ENCODE measurements at places on chromosomes 11 and 22.

DNA sequence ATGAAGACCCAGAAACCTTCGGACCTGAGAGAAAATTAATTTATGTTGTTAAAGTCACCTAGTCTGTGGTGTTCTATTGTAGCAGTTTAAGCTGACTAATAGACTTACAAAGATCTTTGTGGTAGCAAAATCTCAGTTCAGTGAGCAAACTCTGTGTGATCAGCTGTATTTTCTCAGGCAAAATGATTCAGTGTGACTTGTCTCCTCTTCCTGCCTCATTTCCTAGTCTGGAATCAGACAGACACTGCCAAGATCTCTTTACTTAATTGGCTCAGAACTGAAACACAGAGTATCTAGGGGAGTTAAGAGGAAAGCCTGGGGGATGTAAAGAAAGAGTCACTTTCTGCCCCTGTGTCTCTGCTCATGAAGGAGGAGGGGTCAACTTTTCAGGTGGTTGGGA is 564.7 kb downstream of the KCNA4 start:
- DNase-seq: no peak

DNA sequence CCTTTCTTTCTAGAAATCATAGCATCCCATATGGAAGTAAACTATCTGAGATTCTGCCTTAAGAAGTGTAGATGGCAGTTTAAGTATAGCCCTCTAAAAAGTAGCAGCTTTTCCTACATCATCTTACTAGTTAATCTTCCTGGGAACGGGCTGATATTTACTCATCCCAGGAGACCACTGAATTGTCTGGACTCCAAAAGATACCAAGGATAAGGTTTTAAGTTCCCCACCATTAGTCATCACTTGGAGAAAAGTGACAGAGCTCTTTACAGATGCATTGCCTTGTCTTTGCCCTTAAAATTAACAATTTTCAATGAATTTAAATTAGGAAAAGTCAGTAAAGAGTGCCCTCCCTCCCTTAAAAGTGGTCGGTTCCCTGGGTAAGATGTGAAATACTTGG is 129.5 kb downstream of the MAML2 start:
- DNase-seq: no peak

GRCh38 chr11:134756811-134757540 is 344.9 kb upstream of the B3GAT1 start:
- DNase-seq: no peak

- DNase-seq: no peak
These were observed 96.6 kb upstream of the KCNA4 start for GRCh38 chr11:30113326-30113898.

- no peak for DNase-seq
These were observed 14.2 kb downstream of the NADSYN1 start for GRCh38 chr11:71467164-71467563.

DNA sequence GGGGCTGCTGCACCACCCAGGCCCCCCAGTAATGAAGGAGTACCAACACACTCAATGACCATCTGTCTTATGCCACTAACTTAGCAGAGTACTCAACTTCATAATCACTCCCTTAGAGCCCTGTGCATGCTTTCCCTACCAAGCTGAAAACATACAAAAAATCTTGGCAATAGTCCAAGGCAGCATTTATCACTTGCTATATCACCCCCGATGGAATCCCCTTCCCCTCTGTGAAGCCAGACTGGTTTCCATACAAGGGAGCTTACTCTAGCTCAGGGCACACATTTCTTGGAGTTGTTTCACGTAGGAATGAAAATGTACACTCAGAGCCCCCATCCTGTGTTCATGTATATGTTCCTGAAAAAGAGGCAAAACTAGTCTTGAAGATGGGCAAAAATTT is 301.3 kb upstream of the TENM4 start:
- DNase-seq: no peak

GRCh38 chr11:102516179-102516578 is 14.4 kb downstream of the MMP7 start:
- no peak for DNase-seq

DNA sequence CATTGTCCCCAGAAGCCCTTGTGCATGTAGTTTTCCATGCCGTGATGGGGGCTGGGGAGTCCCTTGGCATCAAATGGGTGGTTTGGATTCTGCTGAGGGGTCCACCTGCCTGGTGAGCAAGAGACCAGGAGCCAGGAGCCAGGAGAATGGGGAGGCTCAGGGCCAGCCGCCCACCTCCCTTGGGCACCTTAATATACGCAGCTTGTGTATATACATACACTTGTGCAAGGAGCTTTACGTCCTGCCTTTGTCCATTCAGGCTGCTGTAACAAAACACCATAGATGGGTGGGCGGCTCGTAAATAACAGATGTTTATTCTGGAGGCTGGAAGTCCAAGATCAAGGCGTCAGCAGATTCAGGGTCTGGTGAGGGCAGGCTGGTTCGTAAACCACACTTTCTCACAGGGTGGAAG is 62.5 kb downstream of the SMIM38 start:
- no peak for DNase-seq

- no peak for DNase-seq
These were observed 82.1 kb downstream of the KCNQ1 start for GRCh38 chr11:2526808-2527381.

DNA sequence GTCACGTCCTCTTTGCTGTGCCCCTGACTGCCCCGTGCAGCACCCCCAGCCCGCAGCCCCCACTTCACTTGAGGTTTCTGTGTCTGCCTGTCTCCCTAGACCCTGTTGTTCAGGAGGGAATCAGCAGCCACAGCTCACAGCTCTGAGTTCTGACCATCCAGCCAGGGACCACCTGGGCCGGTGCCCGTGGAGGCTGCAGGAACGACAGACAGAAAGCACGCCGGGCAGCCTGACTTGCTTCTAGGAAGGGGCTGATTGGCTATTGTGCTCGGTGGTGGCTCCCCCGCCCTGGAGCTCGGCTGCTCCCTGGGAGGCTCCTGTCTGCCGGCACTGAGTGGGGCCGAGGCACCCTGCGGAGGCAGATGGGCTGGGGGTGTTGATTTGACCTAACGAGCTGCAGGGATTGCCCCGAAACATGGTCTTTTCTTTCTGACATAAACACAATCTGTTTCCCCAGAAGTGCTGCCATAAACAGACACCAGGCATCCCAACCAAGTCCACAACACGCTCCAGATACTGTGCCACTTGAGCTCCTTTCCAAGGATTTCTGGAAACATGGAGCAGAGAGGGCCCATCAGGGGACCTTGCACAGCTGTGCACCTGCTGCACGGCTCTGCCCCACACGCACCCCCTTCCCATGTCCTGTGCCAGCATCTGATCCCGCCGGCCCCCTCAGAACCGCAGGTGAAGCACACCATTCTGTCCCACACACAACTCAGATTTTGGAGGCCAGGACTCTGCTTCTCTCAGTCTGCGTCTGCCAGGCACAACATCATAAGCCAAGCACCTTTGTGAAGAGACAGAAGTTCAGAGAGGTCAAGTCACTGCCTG is 855.9 kb downstream of the TBC1D22A start:
- DNase-seq: no peak

GRCh38 chr11:117256573-117256972 is 24.1 kb downstream of the RNF214 start:
- DNase-seq: no peak

GRCh38 chr11:68832476-68833181 is 9.1 kb downstream of the CPT1A start:
- no peak for DNase-seq

DNA sequence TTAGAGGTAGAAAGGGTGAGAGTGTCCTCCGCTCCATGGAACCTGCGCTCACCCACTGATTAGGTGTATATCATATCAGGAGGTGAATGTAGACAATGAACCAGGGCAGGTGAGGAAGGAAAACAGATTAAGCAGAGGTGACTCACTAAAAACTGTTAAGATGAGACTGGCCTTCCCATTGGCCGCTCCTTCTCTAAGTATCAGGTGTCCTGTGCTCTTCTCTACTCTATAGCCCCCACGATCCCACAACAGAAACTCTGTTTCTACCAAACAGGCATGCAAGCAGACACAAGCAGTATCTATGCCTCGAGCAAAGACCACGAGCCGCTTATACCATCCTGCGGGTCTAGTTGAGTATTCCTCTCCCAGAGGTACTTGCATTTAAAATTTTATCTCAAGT is 103.1 kb downstream of the SNX19 start:
- DNase-seq: no peak

DNA sequence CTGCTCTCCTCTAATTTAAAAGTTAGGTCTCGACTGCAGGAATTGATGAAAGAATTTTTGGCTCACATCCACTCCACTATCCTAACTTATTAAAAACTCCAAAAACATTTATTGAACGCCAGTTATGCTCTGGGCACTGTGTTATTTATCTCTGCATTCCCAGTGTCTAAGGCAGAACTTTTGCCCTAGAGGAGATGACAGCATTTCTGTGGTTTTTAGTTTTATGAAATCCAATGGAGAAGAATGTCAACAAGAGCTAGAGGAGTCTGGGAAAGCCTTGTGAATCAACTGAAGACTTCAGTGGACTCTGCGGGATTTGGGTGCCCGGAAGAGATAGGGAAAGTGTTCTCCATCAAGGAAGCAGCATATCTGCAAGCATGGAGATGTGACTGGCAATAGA is 217.0 kb upstream of the PGR start:
- no peak for DNase-seq

- DNase-seq: peak; percentile 55
These were observed at the start of gene ALKBH8 for GRCh38 chr11:107565219-107565937. TSS of gene ALKBH8 (minus strand) at chr11:107565735. CDS start at chr11:107560893, 4,842 bp downstream.

DNA sequence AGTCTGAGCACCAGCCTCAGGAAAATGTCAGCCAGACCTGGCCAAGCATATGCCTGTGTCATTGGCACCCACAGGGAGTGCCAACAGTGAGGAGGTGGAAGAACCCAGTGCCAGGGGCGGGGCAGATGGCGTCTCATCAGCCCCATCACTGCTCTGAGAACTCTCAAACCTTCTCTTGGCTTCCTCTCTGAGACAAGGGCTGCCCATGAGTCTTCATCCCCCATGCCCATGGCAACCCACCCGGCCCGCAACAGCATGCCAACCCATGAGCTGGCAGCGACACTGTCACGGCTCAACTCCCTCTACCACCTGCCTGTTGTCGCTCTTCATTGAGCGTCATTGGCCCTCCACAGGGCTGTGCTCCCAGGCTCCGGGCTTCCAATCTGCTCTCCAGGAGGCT is 340.5 kb downstream of the BUD13 start:
- DNase-seq: no peak

DNA sequence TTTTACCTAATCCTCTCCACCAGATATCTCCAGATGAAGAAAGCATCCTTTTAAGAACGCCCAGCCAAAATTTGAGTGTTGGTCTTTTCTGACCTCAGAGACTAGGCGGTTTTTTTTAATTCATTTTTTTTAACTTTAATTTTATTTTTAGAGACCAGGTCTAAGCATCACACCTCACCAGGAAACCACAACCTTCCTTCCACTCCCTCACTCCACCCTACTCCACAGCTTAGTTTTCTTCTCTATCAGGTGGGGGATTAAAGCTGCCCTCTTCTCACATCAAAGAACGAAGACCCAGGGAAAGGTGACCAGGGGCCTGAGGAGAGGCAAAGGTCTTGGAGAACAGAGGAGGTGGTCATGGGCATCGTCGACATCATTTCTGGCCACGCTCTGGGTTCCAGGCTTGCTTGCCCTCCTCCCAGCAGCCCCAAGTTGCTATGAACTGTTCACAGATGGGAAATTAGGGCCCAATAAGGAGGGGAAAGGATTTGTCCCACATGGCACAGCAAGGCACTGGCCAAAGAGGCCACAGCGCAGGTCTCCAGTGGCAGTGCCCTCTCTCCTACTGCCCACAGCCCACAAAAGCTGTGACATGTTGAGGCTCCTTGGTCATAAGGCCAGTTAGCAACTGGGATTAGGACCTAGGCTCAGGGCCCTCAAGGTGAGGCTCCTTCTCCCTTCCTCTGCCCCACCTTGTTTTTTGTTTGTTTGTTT is 1.4 kb upstream of the PEX16 start:
- DNase-seq: no peak

- no peak for DNase-seq
These were observed 218.2 kb upstream of the CCDC179 start for GRCh38 chr11:23078289-23078971.

GRCh38 chr11:45305874-45306623 is 19.9 kb upstream of the SYT13 start:
- no peak for DNase-seq

- no peak for DNase-seq
These were observed 200.3 kb downstream of the MSANTD4 start for GRCh38 chr11:105821781-105822180.

DNA sequence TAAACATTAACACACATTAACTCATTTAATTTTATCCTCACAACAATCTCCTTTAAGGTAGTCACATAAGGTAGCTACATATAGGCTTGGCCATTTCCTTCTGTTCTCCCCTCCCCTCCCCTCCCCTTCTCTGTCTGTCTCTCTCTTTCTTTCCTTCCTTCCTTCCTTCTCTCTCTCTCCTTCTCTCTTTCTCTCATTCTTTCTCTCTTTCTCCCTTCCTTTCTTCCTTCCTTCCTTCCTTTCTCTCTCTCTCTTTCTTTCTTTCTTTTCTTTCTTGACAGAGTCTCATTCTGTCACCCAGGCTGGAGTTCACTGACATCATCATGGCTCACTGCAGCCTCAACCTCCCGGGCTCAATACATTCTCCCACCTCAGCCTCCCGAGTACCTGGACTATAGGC is 22.3 kb upstream of the NUP160 start:
- DNase-seq: no peak

GRCh38 chr11:15198284-15198683 is 83.6 kb downstream of the INSC start:
- no peak for DNase-seq

DNA sequence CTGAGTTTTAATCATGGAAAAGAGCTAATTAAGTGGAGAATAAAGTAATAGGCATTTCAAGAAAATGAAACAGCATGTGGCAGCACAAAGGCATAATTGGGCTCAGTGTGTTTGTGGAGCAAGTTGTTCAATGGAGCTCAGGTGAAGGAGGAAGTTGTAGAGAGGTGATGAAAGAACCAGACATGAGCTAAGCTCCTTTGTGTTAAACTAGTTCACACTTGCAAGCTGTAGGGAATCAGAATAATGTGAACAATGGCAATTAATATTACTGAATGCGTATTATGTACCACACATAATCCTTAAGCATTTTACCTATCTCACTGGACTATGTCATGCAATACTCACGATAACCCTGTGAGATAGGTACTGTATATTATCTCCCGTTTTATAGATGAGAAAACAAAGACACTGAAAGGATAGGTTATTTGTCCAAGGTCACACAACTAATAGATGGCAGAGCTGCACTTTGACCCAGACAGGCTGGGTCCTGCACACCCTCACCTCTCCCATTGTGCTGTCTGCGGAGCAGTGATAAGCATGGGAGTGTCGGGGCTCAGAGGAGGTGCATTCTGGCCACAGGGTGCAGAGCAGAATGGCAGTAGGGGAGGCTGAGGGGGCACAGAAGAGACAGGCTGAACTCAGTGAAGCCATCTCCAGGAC is 8.9 kb downstream of the OLFML1 start:
- no peak for DNase-seq

GRCh38 chr11:15541079-15541478 is 426.4 kb downstream of the INSC start:
- DNase-seq: no peak

All from stimulated activated CD8-positive, alpha-beta memory T cell treated with anti-CD3 and anti-CD28 coated beads, Interleukin-4, amount 100 ng/mL, for 4 hours (primary cell).